Fibroblast of lung (primary cell): ENCODE measurements at places on chromosomes 7 and 10.

- no peak for DNase-seq
These were observed 393.2 kb upstream of the FOXK1 start for GRCh38 chr7:4288791-4289394.

DNA sequence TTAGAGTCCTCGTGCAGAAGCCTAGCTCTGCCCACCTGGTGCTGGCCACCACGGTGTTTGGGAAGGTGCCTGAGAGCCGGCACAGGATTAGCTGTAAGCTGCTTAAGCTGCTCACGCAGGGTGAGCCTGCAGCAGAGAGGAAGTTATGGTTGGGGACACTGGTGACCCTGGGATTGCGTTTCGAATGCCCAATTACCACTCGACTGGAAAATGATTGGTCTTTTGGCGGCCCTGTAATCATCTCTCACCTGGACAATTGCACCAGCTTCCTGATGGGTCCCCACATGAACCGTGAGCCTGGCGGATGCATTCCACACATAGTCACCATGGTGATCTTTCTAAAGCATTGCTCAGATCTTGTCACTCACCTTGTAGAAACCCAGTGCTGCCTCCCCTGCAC lies 442.3 kb upstream of the ZMIZ1 start:
- no peak for DNase-seq

DNA sequence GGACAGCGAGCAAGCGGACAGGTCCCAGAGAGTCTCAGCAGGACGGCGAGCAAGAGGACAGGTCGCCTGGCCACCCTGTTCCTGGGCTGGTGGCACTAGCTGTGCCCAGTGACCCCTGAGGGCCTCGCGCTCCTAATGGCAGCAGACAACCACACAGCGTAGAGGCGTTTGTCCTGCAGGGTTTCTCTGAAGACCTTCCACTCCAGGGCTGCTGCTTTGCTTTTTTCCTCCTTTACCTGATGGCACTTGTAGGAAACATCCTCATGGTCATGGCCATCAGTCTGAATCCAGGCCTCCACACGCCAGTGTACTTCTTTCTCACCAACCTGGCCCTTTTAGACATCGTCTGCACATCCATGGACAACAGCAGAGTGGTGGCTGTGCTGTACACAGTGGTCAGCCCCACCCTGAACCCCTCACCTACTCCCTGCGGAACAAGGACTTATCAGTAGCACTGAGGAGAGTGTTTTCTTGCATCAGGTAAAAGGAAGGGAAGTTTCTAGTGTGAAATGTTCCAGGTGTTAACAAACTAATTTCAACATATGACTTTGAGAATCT lies 27.4 kb downstream of the SCART1 start:
- no peak for DNase-seq

GRCh38 chr7:1611708-1612241 lies 41.9 kb upstream of the PSMG3 start:
- DNase-seq: peak; percentile 93

DNA sequence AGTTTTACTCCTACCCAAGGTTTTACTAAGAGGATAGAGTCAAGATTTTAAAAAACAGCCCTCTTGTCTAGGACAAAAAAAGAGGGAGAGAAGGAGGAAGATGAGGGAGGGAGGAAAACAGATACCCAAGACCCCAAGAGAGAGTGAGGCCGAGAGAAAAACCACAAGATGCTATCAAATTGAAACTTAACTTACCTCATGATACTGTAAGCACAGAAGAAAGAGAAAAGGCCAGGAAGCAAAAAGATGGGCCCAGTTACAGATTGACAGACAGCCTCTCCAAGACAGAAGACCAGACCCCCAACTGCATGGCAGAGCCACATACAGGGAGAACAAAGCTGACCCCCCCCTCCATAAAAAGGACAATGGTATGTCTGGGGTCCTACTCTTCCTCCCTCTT lies 11.4 kb downstream of the SEC31B start:
- DNase-seq: no peak

DNA sequence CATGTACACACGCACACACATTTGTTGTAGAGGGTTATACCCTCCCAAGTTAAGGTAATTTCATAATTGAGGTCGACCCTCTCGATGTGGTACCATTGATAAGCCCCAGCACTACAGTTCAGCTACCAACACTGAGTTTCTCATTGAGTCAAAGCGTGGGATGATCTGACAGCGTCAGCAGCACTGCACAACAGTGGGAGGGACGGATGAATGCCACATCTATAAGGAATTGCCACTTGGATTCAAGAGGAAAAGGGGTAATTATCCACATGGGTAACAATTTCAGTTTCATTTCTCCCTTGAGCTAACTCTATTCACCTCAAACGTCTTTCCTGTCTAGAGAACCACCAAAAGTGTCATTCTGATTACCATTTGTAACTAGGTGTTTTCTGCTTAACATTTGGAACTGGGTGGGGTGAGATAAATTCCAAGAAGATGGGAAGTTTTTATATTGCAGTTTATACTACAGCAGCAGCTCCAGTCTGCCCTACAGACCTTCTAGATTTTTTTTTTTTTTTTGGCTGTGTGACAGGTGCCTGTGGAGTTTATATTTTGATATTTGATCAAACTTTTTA lies 342.9 kb downstream of the AUTS2 start:
- DNase-seq: no peak

DNA sequence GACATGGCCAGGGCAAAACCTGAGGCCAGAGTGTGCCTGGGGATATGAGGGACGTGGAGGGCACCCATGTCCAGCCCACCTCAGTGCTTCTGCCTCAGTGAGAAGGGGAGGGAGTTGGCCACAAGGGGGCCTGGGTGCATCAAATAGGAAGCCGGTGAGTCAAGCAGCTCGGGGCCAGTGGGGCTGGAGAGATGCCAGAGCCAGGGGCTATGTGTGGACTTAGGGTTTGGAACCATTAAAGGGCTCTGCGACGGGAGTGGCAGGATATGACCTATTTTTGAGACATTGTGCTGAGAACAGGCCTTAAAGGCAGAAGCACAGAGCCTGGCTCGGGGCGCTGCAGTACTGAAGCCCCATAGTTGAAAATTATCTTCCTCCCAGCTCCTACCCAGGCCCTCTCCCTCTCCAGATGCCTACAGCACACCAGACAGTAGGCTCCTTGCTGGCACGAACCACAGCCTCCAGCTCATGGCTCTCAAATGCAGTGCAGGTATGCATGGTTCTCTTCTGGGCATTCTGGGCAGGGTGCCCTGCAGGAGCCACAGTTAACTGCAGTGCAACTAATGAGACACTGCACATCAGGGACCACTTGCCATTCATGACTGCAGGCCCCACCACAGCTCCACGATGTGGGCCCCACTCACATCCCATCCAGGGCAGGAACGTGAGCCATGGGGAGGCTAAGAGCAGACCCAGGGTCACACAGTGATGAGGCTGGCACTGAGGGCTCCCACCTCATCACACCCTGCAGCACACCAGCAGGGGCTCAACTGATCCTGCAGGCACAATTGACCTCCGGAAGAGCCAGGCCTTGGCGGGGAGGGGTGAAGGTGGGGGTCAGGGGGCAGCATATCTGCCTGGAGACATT lies 7.2 kb upstream of the PGAM2 start:
- DNase-seq: peak; percentile 82

- no peak for DNase-seq
These were observed 65.7 kb downstream of the NXPH1 start for GRCh38 chr7:8499128-8499527.

DNA sequence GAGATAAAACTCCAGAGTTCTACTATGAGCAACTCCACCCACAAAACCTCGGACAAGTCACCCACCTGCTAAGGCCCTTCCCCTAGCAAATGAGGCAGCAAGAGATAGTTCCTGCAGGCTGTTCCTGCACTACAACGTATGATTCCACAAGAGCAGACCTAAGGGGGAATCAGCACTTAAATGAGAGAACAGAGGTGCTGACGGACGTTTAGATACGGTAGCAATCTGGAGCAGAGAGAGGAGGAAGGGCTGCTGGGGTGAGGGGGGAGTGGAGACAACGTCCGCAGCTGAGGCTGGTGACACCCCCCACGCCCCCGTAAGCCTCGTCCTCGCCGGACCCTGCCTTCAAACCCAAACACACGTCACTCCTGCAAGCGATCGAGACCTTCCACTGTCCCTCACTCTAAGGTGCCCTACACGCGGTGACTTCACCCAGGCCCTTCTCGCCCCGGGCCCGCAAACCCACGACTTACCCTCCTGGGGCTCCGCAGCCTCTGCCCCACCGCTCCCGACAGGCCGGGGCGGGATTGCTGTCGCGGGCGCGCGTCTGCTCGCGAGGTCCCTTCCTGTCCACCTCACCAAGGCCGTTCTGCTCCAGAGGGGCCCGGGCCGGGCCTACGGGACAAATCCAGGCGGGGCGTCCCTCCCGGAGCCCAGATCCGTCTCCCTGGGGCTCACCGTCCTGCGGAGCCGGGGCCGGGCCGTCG lies 635 bp downstream of the ZNF12 start:
- peak; percentile 38 for DNase-seq
